ENCODE measurements at places on chromosomes 11 and 22. TPM values are rescaled to one million over a fixed set of nuclear protein-coding genes. Genes with fewer than 3 reads are reported as not detected.

OR5M8 gene
- total RNA-seq: not detected

OR6T1 gene
- total RNA-seq: not detected

PLEKHA7 gene
- total RNA-seq: 50.2 TPM

VSIG10L2 gene
- not detected for total RNA-seq

CSRP3 gene
- not detected for total RNA-seq

APOC3 gene
- not detected for total RNA-seq
